ENCODE measurements at places on chromosomes 1 and 21.

DNA sequence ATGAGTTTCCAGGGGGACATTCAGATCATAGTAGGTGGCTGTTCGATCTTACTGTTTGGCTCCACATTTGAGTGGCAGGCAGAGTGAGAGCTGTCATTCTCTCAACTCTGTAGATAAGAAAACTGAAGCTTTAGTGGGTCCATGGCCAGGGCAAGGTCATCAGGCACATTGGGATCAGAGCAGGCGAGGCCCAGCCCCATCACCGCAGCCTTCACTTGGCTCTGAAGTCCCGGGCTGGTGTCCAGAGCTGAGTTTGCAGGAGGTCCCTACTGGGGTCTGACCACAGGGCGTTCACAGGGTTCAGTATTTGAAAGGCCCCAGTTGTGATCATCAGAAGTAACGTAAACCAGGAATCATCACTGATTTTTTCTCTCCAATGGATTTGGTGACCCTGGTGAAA lies 76.7 kb downstream of the OBSCN start:
- no peak overlapping the region for H3K4me3 ChIP-seq
- no peaks in the 10 kb centered on the region for H3K4me1 ChIP-seq
- no peaks in the 10 kb centered on the region for H3K36me3 ChIP-seq
- 0 out of 2 replicates have a peak, but pooled peaks cover 12% of the 10 kb centered on the region for H3K27me3 ChIP-seq
- DNase-seq = no peak

- no peaks in the 10 kb centered on the region for H3K4me1 ChIP-seq
- DNase-seq = no peak
- no peak overlapping the region for H3K4me3 ChIP-seq
- no peak overlapping the region for H3K27ac ChIP-seq
Observed at GRCh38 chr1:176786274-176786673, 323.3 kb downstream of the PAPPA2 start.

GRCh38 chr21:24217151-24217550 lies 1390.1 kb downstream of the MRPL39 start:
- no peaks in the 10 kb centered on the region for H3K4me1 ChIP-seq
- DNase-seq = no peak
- H3K4me3 ChIP-seq = no peak overlapping the region

DNA sequence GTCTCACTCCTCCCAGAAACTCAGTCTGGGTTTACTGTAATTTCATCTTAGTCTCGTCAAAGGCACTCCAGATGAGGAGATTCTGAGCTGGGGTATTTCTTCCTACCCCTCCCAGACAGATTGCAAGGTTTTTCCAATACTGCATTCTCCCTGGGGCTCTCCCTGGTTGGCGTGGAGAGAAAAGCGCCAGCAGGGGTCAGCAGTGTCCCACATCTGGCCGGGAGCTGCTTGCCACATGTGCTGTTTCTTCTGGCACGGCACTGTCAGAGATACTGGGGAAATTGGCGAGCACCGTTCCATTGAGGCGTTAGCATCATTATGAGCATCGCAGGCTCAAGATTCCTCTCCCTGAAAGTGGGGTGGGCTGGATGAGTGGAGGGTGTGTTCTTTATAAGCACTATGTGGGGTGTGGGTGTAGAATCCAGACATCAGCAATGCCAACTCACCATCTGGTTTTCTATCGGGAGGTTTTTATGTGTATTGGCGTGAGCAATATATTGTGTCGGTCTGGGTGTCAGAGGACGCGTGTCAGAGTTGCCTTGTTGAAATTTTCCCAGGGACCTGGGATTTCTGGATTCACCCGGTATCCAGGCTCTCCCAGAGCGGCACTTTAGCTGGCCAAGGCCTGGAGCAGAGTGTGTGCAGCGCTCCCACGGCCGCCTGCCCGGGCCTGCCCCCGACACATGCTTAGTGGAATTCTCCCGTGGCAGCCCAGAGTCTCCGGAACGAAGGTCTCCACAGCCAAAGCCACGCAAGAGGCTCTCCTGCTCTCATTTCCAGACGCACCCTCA lies 8.0 kb upstream of the NAV1 start:
- H3K27ac ChIP-seq = no peak overlapping the region
- no peaks in the 10 kb centered on the region for H3K36me3 ChIP-seq
- no peaks in the 10 kb centered on the region for H3K27me3 ChIP-seq
- no peaks in the 10 kb centered on the region for H3K4me1 ChIP-seq
- no peak overlapping the region for H3K4me3 ChIP-seq

DNA sequence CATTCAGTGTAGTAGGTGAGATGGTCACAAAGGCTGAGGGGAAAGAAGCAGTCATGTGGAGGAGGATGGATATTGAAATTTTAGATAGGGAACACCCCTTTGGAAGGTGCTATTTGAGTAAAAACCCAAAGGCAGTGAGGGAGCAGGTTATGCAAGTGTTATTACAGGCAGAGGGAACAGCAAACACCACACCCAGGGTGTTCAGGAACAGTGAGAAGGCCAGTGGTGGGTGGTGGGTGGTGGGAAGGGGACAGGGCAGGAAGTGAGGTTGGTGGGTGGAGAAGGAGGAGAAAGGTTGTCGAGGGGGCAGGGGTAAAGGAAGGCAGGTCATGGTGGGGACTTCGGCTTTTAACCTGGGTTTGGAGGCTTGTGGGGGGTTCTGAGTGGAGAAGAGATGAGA lies 39.2 kb upstream of the SCMH1 start:
- H3K4me3 ChIP-seq = no peak overlapping the region
- no peaks in the 10 kb centered on the region for H3K36me3 ChIP-seq
- H3K4me1 ChIP-seq = no peaks in the 10 kb centered on the region
- H3K27me3 ChIP-seq = no peaks in the 10 kb centered on the region
- DNase-seq = no peak
- H3K27ac ChIP-seq = no peak overlapping the region

- no peak for DNase-seq
- H3K4me1 ChIP-seq = no peaks in the 10 kb centered on the region
- no peak overlapping the region for H3K27ac ChIP-seq
- no peak overlapping the region for H3K4me3 ChIP-seq
Observed at GRCh38 chr1:201213106-201213770, 22.6 kb downstream of the IGFN1 start.

- no peak overlapping the region for H3K4me3 ChIP-seq
- H3K4me1 ChIP-seq = no peaks in the 10 kb centered on the region
- H3K27me3 ChIP-seq = no peaks in the 10 kb centered on the region
- DNase-seq = no peak
- no peak overlapping the region for H3K27ac ChIP-seq
Observed at GRCh38 chr1:231985296-231986023, 358.9 kb downstream of the DISC1 start.

DNA sequence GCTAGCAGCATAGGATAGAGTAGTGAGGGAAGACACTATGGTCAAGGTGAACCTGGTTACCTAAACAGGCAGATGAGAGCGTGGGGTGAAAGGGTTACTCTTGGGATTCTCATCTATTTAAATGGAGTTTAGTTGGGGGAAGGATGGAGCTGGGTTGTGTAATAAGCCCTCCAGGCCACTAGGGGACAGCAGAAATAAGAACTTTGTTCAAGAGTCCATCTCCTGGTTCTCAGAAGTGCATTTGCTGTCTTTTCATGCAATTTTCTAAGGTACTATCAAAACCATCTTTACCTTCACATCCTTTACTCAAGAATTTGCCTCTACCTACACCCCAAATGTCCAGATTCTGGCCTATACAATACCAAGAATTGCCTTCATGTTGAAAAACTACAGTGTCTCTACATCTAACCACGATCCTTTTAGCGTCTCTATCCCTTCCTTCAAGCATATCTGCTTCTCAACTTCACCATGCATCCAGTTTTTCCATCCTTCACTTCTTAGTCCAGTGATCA lies 28.0 kb downstream of the SLAMF1 start:
- H3K4me1 ChIP-seq = peaks cover 37% of the 10 kb centered on the region
- DNase-seq = peak; percentile 75
- no peaks in the 10 kb centered on the region for H3K36me3 ChIP-seq
- no peak overlapping the region for H3K27ac ChIP-seq
- no peak overlapping the region for H3K4me3 ChIP-seq

GRCh38 chr1:174519844-174520243 lies 72.1 kb downstream of the GPR52 start:
- no peak overlapping the region for H3K27ac ChIP-seq
- no peaks in the 10 kb centered on the region for H3K4me1 ChIP-seq
- no peaks in the 10 kb centered on the region for H3K27me3 ChIP-seq

GRCh38 chr1:17287130-17287776 lies 20.7 kb upstream of the PADI4 start:
- H3K4me3 ChIP-seq = no peak overlapping the region
- DNase-seq = no peak
- H3K4me1 ChIP-seq = no peaks in the 10 kb centered on the region
- H3K27ac ChIP-seq = no peak overlapping the region
- peaks cover 97% of the 10 kb centered on the region for H3K27me3 ChIP-seq

DNA sequence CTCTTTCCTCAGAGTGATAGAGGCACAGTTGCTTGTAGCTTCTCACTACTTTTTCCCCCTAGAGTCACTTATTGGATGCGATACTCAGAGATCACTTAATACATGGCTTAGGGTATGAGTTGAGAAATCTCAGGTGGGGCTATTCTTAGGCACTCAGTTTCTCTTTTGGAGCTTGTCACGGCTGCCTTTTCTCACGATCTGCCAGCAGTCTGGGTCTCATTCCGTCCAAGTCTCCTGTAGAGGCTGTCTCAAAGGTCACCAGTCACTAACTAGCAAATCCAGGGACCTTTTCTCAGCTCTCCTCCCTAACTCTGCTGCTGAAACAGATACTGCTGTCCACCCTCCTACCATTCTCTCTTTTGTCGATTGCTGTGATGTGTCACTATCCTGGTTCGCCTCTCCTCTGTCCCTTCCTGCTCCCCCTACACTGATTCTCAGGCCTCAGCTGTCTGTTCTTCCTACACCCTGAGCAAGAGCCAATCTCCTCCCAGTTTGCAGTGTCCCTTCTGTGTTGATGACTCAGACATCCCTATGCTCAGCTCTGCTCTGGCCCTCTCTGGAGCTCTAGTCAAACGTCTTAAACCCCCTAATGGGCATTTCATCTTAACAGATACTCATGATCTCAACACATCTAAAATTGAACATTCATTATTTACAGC lies 12.4 kb downstream of the ATP1A2 start:
- H3K27me3 ChIP-seq = no peaks in the 10 kb centered on the region
- no peak for DNase-seq
- H3K36me3 ChIP-seq = no peaks in the 10 kb centered on the region

DNA sequence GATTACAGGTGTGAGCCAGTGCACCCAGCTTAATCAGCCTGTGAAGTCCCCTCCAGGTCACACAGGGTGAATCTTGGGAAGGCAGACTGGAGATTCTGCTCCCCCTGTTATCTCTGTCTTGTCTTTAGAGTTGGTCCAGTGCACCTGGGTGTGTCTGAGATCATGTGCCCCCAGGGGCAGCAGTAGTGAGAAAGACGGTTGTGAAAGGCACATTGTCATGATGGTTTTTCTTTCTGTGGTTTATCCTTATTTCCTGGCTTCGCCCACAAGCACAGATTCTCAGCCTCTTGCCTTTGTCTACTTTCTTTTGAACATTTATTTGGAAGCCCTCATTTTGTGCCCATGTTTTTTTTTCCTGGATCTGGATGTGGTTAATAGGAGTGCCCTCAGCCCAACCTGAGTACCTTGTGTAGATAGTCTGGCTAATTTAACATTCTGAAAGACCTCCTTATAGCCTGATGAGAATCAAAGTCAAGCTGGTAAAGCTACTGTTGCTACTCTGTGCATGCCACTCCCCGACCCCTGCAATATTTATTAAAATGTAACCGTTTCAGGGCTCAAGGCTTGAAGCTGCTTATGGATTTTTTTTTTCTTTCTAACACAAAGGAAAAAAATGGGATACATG lies 23.7 kb downstream of the UCK2 start:
- H3K27ac ChIP-seq = peak overlapping the region; percentile 44
- no peak overlapping the region for H3K4me3 ChIP-seq
- H3K4me1 ChIP-seq = peaks cover 43% of the 10 kb centered on the region
- no peaks in the 10 kb centered on the region for H3K27me3 ChIP-seq
- DNase-seq = peak; percentile 90
- no peaks in the 10 kb centered on the region for H3K36me3 ChIP-seq

DNA sequence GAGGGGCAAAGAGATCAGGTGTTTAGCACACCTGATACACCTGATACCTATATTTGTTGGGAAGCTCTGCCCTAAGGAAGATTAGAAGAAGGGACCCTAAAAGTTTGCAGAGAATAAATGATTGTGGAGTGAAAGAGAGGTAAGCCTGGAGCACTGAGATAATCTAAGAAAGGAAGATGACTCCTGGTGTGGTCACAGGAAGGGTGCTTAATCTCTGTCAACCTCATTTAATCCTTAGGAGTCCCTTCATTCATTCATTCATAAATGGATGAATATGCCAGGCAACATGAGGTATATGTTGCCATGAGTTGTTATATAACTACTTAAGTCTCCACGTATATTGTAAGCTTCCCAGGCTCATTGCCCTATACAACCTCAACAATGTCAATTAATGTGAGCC lies 16.2 kb upstream of the MNDA start:
- peaks cover 22% of the 10 kb centered on the region for H3K4me1 ChIP-seq
- H3K4me3 ChIP-seq = no peak overlapping the region
- H3K36me3 ChIP-seq = no peaks in the 10 kb centered on the region
- H3K27me3 ChIP-seq = no peaks in the 10 kb centered on the region
- H3K27ac ChIP-seq = no peak overlapping the region

DNA sequence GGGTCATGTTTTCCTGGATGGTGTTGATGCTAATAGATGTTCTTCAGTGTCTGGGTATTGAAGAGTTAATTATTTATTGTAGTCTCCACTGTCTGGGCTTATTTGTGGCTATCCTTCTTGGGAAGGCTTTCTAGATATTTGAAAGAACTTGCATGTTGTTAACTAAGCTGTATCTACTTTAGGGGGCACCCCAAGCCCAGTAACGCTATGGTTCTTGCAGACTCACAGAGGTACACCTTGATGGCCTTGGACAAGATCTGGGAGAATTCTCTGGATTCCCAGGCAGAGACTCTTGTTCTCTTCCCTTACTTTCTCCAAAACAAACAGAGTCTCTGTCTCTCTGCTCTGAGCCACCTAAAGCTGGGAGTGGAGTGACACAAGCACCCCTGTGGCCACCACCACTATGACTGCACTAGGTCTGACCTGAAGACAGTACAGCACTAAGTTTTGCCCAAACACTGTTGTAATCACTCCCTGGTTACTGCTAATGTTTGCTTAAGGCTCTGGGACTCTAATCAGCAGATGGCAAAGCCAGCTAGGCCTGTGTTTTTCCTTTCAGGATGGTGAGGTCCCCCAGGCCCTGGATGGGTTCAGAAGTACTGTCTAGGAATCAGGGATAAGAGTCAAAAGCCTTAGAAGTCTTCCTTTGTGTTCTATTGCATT lies 76.5 kb upstream of the C1orf21 start:
- H3K4me1 ChIP-seq = no peaks in the 10 kb centered on the region
- no peaks in the 10 kb centered on the region for H3K27me3 ChIP-seq
- no peak for DNase-seq
- no peak overlapping the region for H3K27ac ChIP-seq
- no peak overlapping the region for H3K4me3 ChIP-seq

DNA sequence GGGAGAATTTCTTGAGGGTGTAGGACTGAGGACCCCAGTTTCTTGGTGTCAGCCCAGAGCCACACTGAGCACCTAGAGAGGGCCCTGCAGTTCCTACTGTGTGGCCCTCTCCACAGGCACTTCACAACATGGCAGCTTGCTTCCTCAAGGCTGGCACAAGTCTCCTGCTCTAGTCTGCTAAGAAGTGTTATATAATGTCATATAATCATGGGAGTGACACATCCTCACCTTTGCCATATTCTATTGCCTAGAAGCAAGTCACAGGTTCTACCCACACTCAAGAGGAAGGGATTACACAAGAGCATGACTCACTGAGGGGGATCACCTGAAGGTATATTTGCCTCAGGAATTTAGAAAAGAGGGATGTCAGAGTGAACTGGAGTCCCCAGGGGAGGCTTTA lies 5.5 kb upstream of the SNX27 start:
- peaks cover 4% of the 10 kb centered on the region for H3K4me1 ChIP-seq
- no peak overlapping the region for H3K4me3 ChIP-seq
- H3K36me3 ChIP-seq = no peaks in the 10 kb centered on the region
- DNase-seq = no peak

Data from MM.1S (cell line).